EH (cell line): ENCODE measurements at places on chromosomes 7 and 10.

GRCh38 chr10:110901954-110902819 lies 16.8 kb downstream of the BBIP1 start:
- DNase-seq = peak; percentile 55

DNA sequence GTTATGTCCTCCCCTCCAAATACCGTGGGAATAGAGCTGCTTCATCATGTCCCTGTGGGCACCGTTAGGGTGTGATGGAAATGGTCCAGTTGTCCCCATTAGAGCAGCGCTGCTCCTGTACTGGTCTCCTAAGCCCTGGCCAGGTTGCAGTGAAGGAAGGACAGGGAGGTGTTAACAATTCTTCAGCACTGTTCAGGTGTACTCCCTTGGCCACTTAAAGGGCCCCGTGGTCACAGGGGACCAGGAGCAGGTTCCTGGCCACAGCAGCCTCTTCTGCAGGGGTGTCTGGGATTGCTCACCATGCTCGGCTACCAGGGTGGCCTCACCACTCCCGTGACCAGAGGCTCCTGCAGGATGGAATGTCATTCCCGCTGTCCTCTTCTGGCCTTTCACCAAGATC lies 65.8 kb downstream of the MINDY4 start:
- DNase-seq = no peak

DNA sequence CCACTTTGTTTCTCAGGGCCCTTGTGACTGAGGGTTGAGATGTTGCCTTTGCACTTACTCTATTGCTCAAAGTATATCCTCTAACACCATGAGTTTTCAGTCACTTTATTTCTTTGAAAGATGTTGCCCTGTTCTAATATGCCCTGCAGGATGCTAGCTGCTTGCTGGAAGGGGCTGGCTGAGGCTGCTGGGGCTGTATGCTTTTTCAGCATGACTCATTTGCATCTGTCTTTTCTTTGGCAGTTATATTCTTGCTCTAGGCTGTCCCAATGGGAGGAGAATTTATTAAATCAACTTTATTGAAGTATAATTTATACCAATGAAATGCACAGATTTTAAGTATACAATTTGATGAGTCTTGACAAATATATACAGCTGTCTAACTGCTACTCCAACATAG lies 157.7 kb downstream of the PLPP4 start:
- DNase-seq = peak; percentile 39

DNA sequence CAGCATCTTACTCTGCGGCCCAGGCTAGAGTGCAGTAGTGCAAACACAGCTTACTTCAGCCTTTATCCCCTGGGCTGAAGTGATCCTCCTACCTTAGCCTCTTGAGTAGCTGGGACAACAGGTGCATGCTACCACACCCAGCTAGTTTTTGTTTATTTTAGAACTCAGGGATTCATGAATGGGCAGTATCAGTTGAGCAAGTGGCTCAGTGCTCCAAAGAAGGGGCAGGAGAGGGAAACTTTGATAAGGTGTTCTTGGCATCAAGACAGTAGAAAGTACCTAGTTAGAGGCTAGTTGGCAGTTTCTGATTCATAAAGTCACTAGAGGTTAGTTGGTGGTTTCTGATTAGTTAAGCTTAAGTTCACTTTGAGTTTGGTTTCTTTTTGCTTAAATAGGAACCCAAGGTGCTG lies 18.4 kb downstream of the TRIM24 start:
- DNase-seq = no peak

GRCh38 chr7:155284496-155285274 lies 13.0 kb upstream of the INSIG1 start:
- no peak for DNase-seq

GRCh38 chr10:1022413-1022812 lies 3.2 kb downstream of the IDI2 start:
- DNase-seq = no peak

- no peak for DNase-seq
Measured at GRCh38 chr7:157652954-157653826, 316.4 kb downstream of the DNAJB6 start.

- DNase-seq = no peak
Measured at GRCh38 chr7:36082216-36082615, 70.8 kb upstream of the EEPD1 start.

DNA sequence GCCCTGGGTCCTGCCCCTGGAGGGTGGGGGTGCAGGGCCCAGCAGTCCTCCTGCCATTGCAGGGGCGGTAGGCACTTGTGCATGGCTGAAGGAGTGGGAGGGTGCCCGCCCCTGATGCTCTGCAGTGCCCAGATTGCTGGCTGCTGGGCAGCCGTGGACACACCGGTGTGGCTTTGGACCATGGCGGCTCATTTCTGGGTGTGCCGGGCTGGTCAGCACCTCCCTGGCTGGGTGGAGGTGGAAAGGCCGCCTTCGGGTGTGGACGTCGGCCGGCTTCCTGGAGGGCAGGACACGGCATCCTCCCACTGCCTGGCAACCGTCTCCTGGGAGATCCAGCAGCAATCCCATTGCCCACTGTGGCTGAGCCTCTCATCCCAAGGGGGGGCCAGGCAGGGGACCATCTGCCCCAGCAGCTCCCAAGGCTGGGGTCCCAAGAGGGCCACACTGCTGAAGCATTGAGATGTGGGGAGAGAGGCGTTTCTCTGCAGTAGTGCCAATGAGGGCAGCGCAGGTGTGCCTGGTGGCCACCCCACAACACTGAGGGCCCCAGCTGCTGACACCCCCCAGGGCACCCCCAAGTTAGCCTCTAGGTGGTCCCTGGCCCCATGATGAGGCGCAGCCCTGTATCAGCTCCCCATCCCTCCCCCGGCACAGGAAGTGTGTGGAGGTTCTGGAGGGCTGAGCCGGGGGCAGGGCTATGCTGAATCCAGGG lies 12.9 kb downstream of the TTYH3 start:
- DNase-seq = no peak

GRCh38 chr7:159042103-159042502 lies 102.6 kb downstream of the VIPR2 start:
- no peak for DNase-seq

DNA sequence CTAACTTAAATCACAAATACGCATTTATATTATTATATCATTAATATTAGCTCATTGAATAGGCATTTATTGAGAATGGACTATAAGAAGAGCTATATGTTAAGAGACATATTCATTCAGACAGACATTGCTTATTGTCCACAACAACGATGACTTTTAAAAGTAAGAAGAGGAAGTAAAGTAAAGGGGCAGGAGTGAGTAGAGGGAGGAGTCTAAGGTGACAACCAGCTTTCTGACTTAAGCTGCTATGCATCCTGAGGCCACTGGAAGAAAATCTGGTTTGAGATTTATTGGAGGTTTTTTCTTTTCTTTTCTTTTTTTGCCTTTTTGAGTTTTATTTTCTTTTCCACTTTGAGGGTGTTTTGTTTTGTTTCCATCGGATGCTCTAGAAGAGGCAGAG lies 723.5 kb downstream of the GRM8 start:
- no peak for DNase-seq

GRCh38 chr7:139655305-139655704 lies 122.5 kb downstream of the HIPK2 start:
- no peak for DNase-seq

DNA sequence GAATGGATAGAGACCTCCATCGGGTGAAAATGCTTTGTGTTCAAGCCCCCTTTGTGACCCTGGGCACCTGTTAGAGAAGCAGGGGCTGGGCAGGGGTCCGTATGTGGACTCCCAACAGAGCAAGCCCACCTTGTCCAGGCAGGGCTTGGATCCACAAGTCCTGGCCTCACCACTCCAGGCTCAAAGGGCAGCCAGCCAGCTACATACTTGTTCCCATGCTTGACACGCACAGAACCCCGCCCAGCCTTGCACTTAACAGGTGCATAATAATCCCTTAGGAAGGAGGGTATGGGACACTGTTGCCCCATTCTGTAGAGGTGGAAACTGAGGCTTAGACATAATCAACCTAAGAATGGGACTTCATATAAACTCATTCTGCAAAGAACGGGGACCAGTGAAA lies 160.6 kb downstream of the PRKAG2 start:
- no peak for DNase-seq

DNA sequence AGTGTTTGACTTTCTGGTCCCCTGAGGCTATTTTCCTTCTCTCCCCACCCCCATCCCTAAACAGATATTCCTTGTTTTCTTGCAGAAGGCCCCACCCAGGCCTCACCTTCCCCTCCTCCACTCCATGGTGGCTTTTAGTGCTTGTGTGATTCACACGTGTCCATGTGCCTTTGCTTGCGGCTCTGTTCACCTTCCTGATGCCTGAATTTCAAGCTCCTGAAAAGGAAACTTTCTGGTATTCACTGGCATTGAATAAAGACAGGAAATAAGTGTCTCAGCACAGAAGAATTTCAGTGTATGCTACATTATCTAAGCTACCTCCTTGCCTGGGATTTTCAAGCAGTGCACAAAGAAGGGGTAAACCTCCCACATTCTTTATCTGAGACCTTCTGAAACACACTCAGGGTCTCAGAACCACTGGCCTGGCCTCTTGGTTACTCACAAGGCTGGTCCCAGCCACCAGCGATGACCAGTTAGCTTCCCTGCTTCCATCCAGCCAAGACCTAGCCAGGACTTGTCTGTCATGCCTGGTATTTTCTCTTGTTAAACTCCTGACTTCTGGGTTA lies 17.2 kb upstream of the UBE2H start:
- peak; percentile 87 for DNase-seq

DNA sequence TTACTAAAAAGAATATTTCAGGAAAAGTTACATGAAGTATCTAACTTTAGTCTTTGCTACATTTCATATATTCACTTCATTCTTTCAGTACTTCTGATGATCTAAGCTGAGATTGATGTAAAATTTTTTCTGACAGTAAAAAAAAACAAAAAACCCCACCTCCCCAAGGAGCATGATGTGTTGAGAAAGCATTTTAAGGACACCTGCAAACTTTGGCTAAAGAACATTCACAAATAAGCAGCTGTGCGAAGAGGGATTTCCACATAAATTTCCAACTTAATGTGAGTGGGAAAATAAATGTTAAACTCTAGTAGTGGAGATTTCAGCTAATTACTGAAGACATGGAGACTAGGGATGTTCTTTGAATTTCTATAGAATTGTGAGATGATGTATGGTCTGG lies 35.5 kb downstream of the DLD start:
- no peak for DNase-seq

GRCh38 chr10:3624367-3624766 lies 160.6 kb downstream of the KLF6 start:
- peak; percentile 94 for DNase-seq

DNA sequence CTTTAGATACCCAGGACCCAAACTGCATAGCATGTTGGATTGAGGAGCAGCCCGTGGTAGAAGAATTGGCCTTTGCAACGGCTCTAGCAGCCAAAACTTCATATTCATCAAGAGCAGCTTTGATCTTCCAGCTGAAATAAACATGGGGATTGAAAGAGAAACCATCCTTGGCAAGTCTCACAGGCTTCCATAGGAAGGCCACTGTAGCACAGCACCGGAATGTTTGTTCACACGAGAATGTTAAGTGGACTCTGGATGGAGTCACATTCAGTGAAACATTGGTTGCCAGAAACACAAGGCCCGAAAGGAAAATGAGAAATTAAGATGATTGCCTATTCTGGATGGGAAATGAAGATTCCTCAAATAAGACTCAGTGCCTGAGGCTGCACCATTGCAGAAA lies 97.4 kb downstream of the RAB18 start:
- DNase-seq = no peak

DNA sequence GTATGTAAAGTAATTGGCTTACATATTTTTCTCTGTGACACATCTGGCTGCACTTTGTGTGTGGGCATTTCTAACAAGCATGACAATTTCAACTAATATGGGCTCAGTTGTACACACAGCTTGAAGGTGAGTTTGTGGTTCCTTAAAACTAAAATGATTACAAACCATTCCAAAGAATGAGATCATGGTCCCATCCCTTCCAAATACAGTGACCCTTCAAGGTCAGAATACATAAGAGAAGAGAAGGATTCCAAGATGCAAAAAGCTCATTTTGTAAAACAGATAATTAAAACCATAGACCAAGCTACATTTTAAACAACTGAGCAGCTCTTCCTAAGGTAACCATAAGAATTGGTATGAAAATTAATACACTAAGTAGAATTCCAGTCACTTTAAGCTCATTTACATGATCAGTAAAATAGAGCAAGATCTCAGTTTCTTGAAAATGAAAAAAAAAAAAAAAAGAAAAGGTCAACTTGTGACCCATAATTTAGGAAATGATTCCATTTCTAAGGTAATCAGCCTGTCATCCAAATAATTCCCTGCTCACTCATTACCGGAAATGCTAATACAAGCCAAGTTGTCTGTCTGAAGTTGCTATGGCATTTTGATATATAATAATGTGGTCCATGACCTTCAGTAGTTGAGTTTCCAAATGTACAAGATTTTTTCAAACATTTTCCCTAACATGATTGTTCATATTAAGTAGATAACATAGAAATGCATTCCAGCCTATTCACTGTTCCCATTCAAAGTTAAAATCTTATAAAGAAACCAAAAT lies 688.5 kb downstream of the PARD3 start:
- DNase-seq = no peak

GRCh38 chr7:139328375-139328774 lies 12.8 kb upstream of the FMC1 start:
- peak; percentile 87 for DNase-seq

- no peak for DNase-seq
Measured at GRCh38 chr7:149717481-149717880, 55.9 kb downstream of the ZNF467 start.

- DNase-seq = no peak
Measured at GRCh38 chr10:133249975-133250754, 12.5 kb downstream of the VENTX start.

DNA sequence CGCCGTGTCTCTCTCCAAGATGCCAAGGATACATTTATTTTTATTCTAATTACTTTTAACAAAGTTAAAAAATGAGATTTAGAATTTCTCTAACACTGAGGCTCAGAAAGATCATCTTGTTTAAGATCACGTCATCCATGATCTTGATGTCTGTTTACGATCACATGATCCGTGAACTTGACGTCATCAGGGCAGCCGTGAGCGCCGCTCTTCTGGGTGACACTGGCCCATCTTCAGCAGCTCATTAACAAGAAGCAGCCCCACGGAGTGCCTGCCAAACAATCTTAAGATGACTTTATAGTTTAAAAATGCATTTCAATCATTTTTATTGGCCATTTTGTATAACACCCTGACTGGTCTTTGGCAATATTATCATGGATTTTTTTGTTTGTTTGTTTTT lies 291.1 kb upstream of the PRKCQ start:
- no peak for DNase-seq
